ENCODE measurements at places on chromosomes 3 and 15. TPM values are rescaled to one million over a fixed set of nuclear protein-coding genes. Genes with fewer than 3 reads are reported as not detected.

The C3orf49 gene
- total RNA-seq, result not detected

The PLA2G4B gene
- total RNA-seq, result 4.0 TPM

The GOLGA6D gene
- total RNA-seq, result not detected

The SFMBT1 gene
- total RNA-seq, result 6.0 TPM

The CDHR4 gene
- total RNA-seq, result not detected

The TAMM41 gene
- total RNA-seq, result 29.7 TPM

The ST6GAL1 gene
- 101 TPM for total RNA-seq

The ARIH2 gene
- 85.5 TPM for total RNA-seq

Data from endothelial cell of umbilical vein (primary cell).